ENCODE measurements at places on chromosomes 5 and 9. TPM values are rescaled to one million over a fixed set of nuclear protein-coding genes. Genes with fewer than 3 reads are reported as not detected.

DNA sequence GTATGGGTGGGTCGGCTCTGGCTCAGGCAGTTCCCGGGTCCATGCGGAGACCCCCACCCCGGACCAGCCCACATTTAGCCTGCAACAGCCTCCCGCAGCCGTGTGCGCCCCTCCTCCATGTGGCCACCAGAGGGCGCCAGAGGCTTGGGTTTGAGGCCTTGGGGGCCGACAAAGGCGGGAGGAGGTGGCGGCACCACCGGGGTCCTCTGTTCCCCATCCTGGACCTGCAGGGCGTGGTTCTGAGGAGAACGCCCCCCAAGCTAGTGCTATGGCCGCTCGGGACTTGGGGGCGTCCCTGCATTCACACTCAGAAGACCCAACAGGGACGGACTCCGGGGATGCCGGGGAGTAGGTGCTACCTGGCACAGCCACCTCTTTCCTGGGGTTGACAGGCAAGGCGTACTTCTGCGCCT lies 16.5 kb downstream of the ASS1 start:
- no peak overlapping the region for H3K27ac ChIP-seq
- no peak overlapping the region for H3K4me3 ChIP-seq
- peaks cover 4% of the 10 kb centered on the region for H3K4me1 ChIP-seq
- peak; percentile 62 for DNase-seq
- H3K27me3 ChIP-seq: peaks cover 25% of the 10 kb centered on the region
- H3K36me3 ChIP-seq: no peaks in the 10 kb centered on the region

DNA sequence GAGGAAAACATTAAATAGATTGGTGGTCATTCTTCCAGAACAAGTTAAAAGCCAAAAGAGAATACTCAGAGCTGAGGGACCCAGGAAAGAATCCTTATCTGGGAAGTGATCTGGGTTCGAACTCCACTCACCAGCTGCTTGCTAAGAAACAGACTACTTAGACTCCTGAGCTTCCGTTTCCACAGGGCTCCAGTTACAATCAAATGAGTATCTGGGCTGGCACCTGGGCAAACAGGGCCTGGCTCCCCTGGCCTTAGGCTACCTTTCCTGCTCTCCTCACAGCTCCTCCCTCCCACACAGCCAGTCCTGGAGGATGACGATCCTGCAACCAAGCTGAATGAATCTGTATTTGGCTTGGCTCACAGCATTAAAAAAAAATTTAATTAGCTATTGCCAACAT lies 2.5 kb downstream of the MAPK9 start:
- no peak overlapping the region for H3K27ac ChIP-seq
- DNase-seq: no peak
- H3K36me3 ChIP-seq: peaks cover 21% of the 10 kb centered on the region
- H3K27me3 ChIP-seq: no peaks in the 10 kb centered on the region

PCAT7 gene
- not detected for total RNA-seq

KCNV2 gene
- total RNA-seq: not detected

DNA sequence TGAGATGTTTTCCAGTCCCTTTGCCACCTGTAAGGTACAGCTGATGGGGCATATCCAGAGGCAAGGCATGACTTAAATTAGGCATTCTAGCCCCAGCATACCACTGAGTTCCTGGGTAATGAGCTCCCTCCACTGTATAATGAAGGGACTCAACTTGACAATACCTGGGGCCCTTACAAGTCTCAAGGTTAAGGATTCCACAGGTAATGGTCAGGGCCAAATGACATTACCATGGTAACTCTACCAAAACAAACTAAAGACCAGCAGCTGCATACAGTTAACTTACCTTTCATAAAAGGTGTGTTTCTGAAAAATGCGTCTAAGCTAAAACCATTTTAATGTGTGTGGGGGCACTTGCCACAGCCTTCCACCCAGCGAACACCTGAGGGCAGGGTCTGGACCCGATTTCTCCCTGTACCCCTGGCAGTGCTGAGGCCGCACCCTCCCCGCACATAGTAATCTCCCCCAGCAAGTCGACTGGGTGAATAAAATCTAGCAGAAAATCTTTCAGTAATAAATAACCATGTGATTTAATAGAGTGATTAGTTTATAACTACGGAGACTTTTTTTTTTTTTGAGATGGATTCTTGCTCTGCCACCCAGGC lies 24.2 kb downstream of the CCDC69 start:
- H3K4me3 ChIP-seq: no peak overlapping the region
- peaks cover 42% of the 10 kb centered on the region for H3K4me1 ChIP-seq
- no peak for DNase-seq
- H3K27me3 ChIP-seq: no peaks in the 10 kb centered on the region
- peaks cover 62% of the 10 kb centered on the region for H3K36me3 ChIP-seq

GRCh38 chr9:124000784-124001457 lies 10.6 kb upstream of the LHX2 start:
- DNase-seq: no peak
- H3K4me1 ChIP-seq: peaks cover 23% of the 10 kb centered on the region
- peaks cover 76% of the 10 kb centered on the region for H3K27me3 ChIP-seq
- no peak overlapping the region for H3K27ac ChIP-seq
- H3K36me3 ChIP-seq: no peaks in the 10 kb centered on the region

DNA sequence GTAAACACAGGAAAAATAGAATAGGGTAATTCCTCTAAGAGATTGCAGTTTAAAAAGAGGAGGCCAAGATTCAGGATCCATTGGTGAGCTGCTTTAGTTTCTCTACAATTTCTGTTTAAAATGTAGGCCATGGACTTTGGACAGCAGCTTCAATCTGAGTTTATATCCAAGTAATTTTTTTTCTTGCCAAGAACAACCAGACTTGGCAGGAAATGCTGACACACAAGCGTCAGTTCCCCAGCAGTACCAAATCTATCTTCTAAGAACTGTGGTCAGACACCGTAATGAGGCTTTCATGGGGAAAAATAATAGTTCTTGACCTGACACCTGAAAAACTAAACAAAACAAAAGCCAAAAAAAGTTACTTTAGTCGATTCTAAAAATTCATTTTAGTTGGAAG lies 528.8 kb downstream of the CSNK1G3 start:
- H3K4me3 ChIP-seq: no peak overlapping the region
- no peaks in the 10 kb centered on the region for H3K27me3 ChIP-seq
- H3K36me3 ChIP-seq: no peaks in the 10 kb centered on the region
- H3K4me1 ChIP-seq: no peaks in the 10 kb centered on the region
- DNase-seq: no peak

DNA sequence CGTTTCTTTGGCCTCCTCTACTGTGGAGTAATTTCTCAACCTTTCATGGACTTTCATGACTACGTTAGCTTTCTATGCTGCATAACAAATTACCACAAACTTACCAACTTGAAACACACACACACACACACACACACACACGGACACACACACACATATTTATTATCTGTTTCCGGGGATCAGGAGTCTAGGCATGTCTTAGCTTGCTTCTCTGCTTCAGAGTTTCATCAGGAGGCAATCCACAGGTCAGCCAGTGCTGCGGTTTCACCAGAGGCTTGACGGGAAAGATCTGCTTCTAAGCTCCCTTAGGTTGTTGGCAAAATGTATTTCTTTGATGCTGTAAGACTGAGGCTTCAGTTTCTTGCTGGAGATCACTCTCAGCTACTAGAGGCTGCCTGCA lies 59.0 kb upstream of the C9orf72 start:
- peaks cover 14% of the 10 kb centered on the region for H3K27me3 ChIP-seq
- no peak for DNase-seq
- no peaks in the 10 kb centered on the region for H3K36me3 ChIP-seq
- H3K4me3 ChIP-seq: no peak overlapping the region
- no peak overlapping the region for H3K27ac ChIP-seq
- H3K4me1 ChIP-seq: no peaks in the 10 kb centered on the region

FOXD1 gene
- not detected for total RNA-seq

CDKN2B-AS1 gene
- total RNA-seq: 0.25 TPM

DNA sequence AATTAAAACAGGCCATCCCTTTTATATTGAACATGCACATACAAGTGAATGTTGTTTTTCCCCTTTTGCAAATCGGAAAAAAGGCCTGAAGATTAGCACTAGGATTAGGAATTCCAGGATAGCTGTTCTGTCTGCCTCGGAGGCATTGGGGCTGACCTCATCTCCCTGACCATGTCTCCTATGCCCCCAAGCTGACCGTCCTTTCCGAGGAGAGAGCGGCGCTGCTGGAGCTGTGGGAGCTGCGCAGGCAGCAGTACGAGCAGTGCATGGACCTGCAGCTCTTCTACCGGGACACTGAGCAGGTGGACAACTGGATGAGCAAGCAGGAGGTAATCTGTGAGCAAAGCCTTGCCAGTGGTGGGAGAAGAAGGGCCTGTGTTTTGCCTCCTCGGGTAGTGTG lies 28.3 kb downstream of the SPTAN1 start:
- H3K27ac ChIP-seq: no peak overlapping the region
- peaks cover 99% of the 10 kb centered on the region for H3K36me3 ChIP-seq
- H3K4me3 ChIP-seq: no peak overlapping the region

GRCh38 chr5:24644761-24645160 lies at the start of gene CDH10:
TSS of gene CDH10 (minus strand) at chr5:24644978. CDS start at chr5:24593490, 51,488 bp downstream.
- H3K4me3 ChIP-seq: no peak within 1 kb of the TSS
- H3K36me3 ChIP-seq: no peaks in the 10 kb centered on the region
- no peak for DNase-seq

DNA sequence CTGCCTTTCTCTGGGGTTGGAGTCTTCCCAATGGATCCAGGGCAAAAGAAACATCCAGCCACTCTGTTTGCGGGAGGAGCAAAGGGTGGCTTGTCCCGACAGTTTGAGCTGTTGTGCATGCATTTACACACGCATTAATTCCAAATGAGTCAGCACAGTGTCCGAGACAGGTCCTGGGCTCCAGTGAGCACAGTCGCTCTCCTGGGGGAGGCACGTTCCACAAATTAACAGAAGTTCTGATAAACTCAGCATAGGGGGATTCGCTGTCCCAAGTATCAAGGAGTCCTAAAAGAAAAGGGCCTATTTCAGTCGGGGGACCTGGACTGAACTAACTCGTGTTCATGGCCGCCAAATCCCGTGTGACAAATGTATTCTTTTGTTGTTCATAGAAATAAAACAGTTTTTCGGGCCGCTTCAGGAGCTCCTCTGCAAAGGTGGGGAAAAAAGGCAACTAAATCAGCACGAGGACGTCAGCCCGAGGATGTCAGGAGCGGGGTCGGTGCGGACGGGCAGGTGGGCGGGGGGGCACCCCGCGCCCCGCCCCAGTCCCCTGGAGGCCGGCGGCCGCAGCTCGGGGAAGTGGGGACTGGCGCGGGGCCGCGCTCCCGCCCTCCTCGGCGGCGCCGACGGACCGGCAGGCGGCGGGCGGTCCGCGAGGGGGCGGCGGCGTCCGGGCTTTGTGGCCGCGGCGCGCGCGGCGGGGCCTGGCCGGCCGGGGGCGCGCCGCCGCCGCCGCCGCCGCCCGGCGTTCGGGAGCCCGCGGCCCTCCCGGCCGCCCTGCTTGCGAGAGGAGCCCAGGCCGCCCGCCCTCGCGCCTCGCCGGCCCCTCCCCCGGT lies at the start of gene MSANTD3:
Gene MSANTD3 (plus strand): TSS at position 614 of the 836 bp plus-strand sequence. CDS start 14,796 bp downstream, outside the sequence.
- H3K27me3 ChIP-seq: no peaks in the 10 kb centered on the region
- peaks cover 20% of the 10 kb centered on the region for H3K4me1 ChIP-seq
- peak; percentile 55 for DNase-seq
- H3K27ac ChIP-seq: no peak within 1 kb of the TSS

AK8 gene
- total RNA-seq: not detected

GRCh38 chr9:116411506-116411905 lies 257.9 kb downstream of the PAPPA start:
- no peak for DNase-seq
- no peak overlapping the region for H3K4me3 ChIP-seq
- no peaks in the 10 kb centered on the region for H3K36me3 ChIP-seq
- no peak overlapping the region for H3K27ac ChIP-seq
- H3K27me3 ChIP-seq: no peaks in the 10 kb centered on the region
- no peaks in the 10 kb centered on the region for H3K4me1 ChIP-seq

- H3K27ac ChIP-seq: peak overlapping the region; percentile 73
- peaks cover 35% of the 10 kb centered on the region for H3K36me3 ChIP-seq
- no peaks in the 10 kb centered on the region for H3K27me3 ChIP-seq
- no peak for DNase-seq
- peak overlapping the region; percentile 67 for H3K4me3 ChIP-seq
- H3K4me1 ChIP-seq: peaks cover 100% of the 10 kb centered on the region
These were observed 8.4 kb downstream of the EEIG1 start for GRCh38 chr9:127972236-127972871.

DNA sequence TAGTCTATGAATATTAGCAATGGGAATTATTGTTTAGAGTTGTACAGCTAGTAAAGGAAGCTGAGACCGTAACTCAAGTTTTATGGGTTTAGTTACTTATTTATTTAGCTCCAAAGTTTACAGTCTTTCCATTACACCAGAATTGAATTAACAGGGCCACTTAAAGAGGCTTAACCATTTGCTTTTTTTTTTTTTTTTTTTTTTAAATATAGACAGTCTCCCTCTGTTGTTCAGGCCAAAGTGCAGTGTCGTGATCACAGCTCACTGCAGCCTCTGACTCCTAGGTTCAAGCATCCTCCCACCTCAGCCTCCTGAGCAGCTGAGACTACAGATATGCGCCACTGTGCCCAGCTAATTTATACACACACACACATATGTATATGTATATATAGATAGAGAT lies 1.4 kb upstream of the TTC1 start:
- peaks cover 18% of the 10 kb centered on the region for H3K36me3 ChIP-seq
- H3K4me1 ChIP-seq: peaks cover 18% of the 10 kb centered on the region
- DNase-seq: no peak

- peaks cover under 1% of the 10 kb centered on the region for H3K4me1 ChIP-seq
- no peak for DNase-seq
- H3K4me3 ChIP-seq: no peak overlapping the region
- no peaks in the 10 kb centered on the region for H3K27me3 ChIP-seq
- no peak overlapping the region for H3K27ac ChIP-seq
- peaks cover 28% of the 10 kb centered on the region for H3K36me3 ChIP-seq
These were observed 4.3 kb downstream of the NPR2 start for GRCh38 chr9:35795695-35796094.

TCF7 gene
- 493 TPM for total RNA-seq

CTNND2 gene
- total RNA-seq: 0.20 TPM

DNA sequence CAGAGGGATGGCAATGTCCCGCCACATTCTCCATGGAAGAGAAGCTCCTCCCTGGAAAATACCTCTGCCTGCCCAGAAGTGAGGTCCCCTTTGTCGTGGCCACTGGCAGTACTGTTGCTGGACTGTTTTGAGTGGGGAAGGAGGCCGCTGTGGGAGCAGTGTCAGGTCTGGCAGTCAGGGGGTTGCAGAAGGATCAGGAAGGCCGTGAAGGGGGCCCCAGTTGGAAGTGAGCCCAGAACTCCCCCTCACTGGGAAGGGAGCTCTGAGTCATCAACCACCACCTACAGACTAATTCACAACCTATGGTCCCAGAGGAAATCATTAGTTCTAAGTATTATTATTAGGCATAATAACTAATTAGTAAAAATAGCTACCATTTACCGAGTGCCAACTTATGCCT lies 200.4 kb downstream of the TTLL11 start:
- H3K36me3 ChIP-seq: no peaks in the 10 kb centered on the region
- no peak overlapping the region for H3K27ac ChIP-seq
- H3K4me1 ChIP-seq: no peaks in the 10 kb centered on the region
- H3K27me3 ChIP-seq: no peaks in the 10 kb centered on the region
- no peak overlapping the region for H3K4me3 ChIP-seq

GRCh38 chr9:30982301-30982700 lies 1402.1 kb upstream of the ACO1 start:
- H3K4me3 ChIP-seq: no peak overlapping the region
- no peak for DNase-seq
- H3K4me1 ChIP-seq: no peaks in the 10 kb centered on the region
- no peaks in the 10 kb centered on the region for H3K36me3 ChIP-seq

CNTRL gene
- 38.1 TPM for total RNA-seq

DAB2IP gene
- total RNA-seq: not detected
